ENCODE measurements at places on chromosomes 6 and 20. TPM values are rescaled to one million over a fixed set of nuclear protein-coding genes. Genes with fewer than 3 reads are reported as not detected.

- no peak for DNase-seq
These were observed 85.9 kb downstream of the SMLR1 start for GRCh38 chr6:130913120-130913519.

The PTCRA gene
- not detected for polyA plus RNA-seq

The POM121L2 gene
- polyA plus RNA-seq: not detected

The LIN28B gene
- not detected for polyA plus RNA-seq

GRCh38 chr20:17671011-17671410, 11.0 kb downstream of the RRBP1 start:
- DNase-seq: no peak

GRCh38 chr6:117142995-117143394, 122.4 kb upstream of the VGLL2 start:
- DNase-seq: no peak

- DNase-seq: no peak
These were observed 20.2 kb downstream of the VPS52 start for GRCh38 chr6:33251395-33252012.

DNA sequence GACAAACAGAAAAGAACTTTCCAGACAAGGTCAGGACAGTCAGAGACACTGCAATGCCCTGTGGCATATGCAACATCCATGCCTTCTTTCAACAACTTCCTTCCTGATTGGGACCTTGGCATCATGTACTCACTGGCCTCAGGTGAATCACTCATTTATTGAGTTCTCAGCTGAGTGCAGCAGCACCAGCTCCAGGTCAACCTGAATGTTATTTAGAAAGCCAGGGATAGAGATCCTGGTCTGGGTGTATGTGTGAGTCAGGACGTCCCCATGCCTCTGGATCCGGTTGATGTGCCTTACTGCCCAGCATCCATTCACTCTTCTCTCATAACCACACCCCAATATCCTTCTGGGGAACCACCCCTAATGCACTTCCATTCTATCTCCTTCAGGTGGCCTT, 54.4 kb downstream of the SNRNP48 start:
- peak; percentile 77 for DNase-seq

The ZNF391 gene
- 1.3 TPM for polyA plus RNA-seq

DNA sequence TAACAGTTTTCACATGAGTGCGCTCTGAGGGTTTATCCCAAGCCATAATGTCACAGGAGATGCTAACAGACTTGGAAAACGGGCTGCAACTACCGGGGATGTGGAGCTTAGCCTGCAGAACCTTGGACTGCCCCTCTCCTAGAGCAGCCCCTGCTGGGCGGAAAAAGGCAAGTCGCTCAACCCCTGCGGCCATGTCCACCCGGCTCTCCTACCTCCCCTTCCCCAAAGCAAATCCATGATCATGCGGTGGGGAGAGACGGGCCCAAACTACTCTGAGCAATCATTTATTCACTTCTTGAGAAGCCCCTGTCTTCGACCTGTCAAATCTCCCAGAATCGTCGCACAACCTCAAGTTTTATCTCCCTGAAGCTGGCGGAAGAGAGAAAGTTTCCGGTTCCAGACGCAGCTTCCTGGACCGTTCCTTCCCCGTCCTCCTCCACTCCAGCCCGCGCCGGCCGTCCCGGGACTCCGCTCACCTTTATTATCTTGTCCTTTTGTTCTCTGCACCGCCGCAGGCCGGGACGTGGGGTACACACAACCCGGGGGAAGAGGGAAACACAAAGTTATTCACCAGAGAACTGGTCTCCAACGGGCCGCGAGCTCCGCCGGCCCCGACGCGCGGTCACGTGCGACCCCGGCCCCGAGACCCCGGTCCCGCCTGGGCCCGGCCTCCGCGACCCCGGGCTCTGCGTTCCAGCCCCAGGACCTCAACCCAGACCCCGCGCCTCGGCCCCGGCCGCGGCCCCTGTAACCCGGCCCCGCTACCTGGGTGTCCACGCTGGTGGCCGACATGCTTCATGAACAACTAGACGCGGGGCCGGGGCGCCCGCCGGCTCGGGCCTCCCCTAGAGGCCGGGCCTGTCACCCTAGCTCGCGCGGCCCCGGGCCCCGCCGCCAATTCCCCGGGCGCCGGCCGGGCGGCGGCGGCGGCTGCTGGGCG, 560 bp downstream of the YTHDF1 start:
- no peak for DNase-seq

The SOX18 gene
- 0.04 TPM for polyA plus RNA-seq

The BTBD9 gene
- 1.0 TPM for polyA plus RNA-seq

DNA sequence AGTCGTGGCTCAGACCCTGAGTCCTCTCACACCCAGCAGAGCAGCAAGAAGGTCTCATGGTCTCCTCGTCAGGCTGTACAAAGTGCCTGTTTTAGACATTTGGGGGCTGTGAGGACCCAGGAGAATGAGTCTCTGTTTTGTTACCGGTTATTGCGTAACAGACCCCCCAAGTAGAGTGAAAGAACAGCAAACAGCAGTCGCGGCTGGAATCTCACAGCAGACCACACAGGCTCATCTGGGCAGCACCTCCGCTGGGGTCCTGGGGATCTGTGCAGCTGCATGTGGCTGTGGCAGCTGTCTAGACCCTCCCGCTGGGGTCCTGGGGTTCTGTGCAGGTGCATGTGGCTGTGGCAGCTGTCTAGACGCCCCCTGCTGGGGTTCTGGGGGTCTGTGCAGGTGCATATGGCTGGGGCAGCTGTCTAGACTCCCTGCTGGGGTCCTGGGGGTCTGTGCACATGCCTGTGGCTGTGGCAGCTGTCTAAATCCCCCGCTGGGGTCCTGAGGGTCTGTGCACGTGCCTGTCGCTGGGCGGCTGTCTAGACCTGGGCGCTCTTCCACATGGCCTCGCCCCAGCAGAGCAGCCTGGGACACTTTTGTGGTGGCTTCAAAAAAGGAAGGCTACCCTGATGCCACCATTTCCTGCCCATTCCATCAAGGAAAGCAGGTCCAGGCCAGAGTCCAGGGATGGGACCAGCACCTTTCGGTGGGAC, 24.7 kb downstream of the ENTPD6 start:
- DNase-seq: no peak

DNA sequence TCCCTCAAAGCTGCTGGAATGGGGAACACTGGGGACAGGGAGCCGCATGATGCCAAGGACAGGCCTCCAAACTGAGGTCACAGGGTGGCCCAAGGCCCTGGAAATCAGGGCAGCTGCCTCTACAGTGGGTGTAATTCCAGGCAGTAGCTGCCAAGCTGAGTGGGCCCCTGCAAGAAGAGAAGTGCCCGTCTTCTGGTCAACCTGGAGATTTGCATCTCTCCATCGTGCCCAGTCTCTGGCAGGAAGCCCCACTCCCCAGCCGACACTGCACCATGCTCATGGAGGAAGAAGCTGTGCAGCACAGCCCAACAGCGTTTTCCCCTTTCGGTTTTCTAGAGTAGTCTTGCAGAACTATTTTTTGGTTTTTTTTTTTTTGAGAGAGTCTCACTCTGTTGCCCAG, 2.2 kb upstream of the FAM209A start:
- no peak for DNase-seq

The NOTCH4 gene
- polyA plus RNA-seq: 0.18 TPM

The HLA-DRA gene
- polyA plus RNA-seq: not detected

DNA sequence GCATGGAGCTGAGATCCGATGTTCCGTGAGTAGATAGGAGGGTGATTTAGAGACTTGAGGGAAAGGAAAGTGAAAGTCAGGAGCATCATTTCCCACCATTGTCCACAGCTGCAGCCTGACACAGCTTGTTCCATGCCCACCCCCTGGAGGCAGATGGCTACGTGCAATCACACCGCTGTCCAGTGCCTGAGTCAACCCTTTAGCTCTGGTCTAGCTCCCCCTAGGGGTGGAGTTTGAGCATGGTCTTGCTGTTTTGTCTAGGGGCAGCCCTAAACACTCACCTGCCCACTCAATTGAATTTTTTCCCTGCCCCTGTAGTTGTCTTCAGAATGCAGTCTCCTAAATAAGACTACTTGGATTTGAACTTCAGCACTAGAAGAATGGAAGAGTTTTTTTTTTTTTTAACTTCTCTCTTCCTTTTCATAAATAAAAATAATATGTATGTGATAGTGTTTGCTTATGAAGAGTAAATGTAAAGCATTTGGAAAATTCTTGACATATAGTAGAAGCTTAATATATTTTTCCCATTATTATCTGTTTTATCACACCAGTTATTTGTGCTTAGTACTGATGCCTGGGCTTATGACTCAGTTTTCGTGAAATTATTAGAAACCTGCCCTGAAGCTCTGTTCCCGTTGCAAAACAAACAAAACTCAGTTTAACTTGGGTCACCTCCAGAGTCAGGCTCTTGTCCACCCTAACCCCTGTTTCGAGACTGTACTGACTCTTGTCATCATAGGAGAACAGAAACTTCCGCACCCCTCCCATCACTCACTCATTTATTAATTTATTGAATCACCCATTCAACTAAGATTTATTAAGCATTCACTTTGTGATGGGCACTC, 814.8 kb downstream of the MAFB start:
- DNase-seq: no peak

The FLRT3 gene
- polyA plus RNA-seq: 12.9 TPM

GRCh38 chr20:25291432-25292133, 43.7 kb downstream of the PYGB start:
- DNase-seq: no peak

GRCh38 chr20:12161734-12162133, 244.0 kb downstream of the BTBD3 start:
- no peak for DNase-seq

DNA sequence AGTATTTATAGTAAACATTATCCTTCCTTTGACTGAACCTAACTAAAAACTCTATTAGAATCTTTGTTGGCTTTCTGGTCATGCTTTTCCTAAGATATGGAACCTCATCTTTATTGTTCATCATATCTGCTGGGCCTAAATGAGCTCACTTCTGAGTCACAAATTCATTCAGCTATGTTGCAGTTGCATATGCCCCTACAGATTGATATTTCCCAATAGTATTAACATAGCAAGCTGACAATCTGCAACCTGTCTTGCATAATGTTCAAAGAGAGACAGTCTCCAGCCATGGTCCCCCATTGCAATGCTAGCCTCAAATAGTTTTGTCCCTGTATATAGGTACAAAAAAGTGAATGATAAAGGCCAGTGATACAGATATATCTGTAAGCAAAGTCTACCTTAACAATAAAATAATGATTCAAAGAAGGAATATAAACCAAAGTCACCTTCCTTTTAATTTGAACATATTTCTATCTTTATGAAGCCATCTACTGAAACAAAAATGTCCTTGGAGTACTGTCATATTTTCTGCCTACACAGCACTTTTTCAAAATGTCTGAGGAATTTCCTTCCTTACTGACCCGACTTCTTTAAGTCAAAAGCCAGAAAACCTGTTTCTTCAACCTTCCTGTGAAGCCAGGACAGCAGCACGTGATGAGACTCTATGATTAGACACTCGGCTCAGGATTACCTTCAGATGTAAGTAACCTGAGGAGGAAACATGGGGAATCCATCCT, 140.7 kb downstream of the UBE3D start:
- DNase-seq: peak; percentile 44

- DNase-seq: no peak
These were observed 81.7 kb upstream of the TENT5A start for GRCh38 chr6:81834141-81834681.

The BHLHE23 gene
- polyA plus RNA-seq: not detected

The ENPP3 gene
- polyA plus RNA-seq: not detected

GRCh38 chr20:51931371-51931781, 129.1 kb upstream of the SALL4 start:
- DNase-seq: no peak

The GABRR2 gene
- polyA plus RNA-seq: not detected

The OR2J3 gene
- not detected for polyA plus RNA-seq

Data from foreskin keratinocyte (primary cell).